Daoy (cell line): ENCODE measurements at places on chromosomes 3 and 15.
A peak's percentile ranks its signal among the peaks of the same experiment; 100 is the strongest.

DNA sequence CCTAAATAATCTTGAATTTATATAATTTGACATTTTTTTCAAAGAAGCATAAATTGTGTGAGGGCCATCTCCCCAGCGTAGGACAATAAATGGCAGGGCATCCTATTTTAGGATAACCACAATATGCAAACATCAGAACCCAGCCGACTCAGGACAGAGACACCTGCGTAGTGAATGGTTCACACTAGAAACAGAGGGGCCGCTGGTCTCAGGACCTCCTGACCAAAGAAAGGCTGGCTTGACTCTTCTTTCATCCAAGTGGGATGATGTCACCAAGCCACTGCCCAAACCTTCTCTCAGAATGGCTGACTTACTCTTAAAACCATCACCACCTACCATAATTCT is 162.1 kb downstream of the FOXP1 start:
- DNase-seq, result no peak

DNA sequence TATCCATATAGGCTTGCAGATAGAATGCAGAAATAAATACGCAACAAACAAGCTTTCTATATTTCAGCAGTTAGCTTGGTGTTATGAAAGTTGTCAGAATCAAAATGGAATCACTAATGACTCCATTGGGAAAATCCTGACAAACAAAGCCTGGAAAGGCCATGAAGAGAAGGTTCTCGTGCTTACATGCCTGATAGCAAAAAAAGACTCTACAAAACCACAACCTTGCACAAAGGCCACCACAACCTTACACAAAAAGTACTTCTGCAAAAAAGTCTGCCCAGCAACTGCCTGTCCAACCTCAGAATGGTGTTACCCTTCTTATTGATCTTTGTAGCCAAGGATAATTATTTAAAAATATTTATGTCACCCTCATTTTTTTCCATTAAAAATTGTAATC is 14.4 kb upstream of the PLSCR1 start:
- DNase-seq, result no peak

- DNase-seq, result no peak
These were observed 84.1 kb downstream of the PPCDC start for GRCh38 chr15:75107516-75107907.

DNA sequence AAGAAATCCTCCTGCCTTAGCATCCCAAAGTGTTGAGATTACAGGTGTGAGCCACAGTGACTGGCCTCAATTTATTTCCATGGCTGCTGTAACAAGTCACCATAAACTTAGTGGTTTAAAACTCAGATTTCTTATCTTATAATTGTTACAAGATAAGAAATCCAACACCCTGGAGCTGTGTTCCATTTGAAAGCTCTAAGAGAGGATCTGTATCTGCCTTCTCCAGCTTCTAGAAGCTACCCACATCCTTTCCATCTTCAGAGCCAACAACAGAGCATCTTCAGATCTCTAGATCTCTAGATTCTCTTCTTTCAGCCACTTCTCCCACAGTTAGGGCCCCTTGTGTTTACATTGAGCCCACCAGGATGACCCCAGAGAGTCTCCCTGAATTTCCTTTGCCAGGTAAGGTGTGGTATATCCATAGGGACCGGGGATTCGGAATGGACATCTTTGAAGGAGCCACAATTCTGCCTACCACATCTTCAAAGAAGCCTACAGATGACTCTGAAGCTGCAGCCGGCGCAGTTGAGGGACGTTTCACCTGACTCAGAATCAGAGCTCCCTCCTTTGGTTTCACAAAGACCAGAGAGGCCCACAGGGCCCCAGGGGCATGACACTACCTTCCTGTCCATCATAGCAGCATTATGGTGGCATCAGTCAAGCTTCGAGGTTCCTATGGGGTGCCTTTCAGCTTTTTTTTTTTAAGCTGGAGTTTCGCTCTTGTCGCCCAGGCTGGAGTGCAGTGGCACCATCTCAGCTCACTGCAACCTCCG is 87.0 kb upstream of the IGF1R start:
- no peak for DNase-seq

DNA sequence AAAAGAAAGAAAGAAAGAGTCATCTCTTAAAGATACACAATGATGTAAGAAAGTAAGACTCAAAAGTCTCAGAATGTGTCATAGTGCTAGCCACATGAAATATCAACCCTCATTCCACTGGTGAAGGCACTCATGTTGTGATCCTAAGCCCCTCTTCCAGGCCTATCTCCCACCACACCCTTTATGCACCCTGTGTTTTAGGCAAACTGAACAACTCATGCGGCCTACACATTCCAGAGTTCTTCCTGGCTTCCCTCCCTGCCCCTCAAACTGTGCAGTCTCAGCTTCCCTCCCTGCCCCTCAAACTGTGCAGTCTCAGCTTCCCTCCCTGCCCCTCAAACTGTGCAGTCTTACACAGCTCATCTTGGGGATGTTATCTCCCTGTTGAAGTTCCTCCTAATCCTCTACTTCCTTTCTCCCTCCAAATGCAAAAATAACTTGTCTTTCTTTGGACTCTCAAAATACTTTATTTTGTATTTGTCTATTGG is 69.0 kb upstream of the FNDC3B start:
- DNase-seq, result no peak

DNA sequence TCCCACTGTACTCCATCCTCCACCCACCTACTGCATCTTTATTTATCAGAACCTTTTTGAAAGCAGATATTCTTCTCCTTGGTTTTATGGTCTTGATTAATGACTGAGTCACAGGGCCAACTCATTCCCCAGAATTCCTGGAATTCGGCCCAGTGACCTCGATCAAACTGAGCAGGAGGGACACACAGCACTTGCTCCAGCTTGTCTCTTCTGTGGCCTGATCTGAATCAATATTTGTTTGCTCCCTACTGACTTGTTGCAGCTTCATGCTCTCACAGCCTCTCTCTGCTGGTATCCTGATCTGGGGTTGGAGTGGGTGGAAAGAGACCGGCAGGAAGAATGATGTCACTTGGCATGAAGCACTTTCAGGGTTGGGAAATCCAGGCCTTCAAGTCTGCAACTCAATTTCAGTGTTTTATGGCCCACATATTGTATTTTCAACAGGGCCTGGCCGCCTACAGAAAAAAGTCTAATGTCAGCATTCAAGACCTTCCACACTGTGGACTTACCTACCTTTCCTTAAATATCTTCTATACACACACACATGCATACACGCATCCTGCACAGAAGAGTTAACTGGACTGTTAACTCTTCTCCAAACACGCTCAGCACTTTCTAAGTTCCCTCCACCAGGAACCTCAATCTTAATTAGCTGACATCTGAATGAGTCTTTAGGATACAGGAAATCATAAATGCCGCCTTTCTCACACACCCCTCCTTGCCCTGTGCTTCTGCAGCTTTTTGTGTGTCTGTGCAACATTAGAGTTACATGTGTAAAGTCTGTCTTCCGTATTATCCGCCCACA is 4.6 kb downstream of the ANXA2 start:
- peak; percentile 96 for DNase-seq

DNA sequence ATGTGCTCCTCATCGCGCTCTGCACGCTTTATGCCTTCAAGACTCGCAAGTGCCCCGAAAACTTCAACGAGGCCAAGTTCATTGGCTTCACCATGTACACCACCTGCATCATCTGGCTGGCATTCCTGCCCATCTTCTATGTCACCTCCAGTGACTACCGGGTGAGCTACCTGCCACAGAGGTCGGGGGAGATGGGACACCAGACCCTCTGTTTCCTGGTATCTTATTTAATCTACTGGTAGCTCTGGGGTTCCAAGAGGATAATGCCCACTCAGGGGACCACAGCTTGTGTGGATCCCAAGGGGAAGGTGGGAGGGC is 9.1 kb downstream of the GRM2 start:
- no peak for DNase-seq

DNA sequence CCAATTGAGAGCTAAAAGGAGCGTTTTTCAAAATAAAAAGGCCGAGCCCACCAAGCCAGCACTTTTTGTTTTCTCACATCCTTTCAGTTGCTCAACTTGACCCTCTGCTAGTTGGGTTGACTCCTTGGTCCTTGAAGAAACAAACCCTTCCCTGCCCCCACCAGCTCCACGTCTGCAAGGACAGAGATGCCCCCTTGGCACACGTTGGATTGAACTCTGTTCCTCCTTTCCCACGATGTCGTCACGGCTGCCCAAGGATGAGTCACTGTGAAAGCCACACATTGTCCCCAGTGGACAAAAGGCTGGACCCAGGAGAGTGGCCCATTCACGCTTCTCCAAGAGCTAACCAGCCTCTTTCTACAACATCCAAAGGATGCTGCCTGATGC is 43.0 kb upstream of the SPATA12 start:
- peak; percentile 61 for DNase-seq

DNA sequence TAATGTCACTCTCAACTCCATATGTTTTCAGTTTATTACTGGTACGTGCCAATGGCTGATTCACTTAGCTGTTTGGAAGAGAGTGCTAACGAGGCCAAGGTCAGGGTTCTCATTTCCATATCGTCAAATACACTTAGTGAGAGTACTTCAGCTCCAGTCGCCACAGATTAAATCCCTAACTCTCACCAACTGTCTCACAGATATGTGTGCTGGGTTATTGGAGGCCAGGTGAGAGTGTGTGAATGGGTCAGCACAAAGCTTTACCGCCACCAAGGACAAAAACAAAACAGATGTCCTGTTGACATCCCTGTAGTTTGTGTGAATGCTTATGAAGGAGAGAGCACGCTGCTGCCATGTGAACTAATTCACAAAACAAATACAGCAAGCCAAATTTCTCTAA is 133.5 kb upstream of the TBL1XR1 start:
- DNase-seq, result no peak

GRCh38 chr3:111750278-111750884 is 108.7 kb upstream of the PHLDB2 start:
- DNase-seq, result no peak

- peak; percentile 38 for DNase-seq
These were observed 266.1 kb downstream of the CGGBP1 start for GRCh38 chr3:87792534-87793336.

GRCh38 chr3:97187771-97188170 is 373.4 kb downstream of the EPHA6 start:
- DNase-seq, result no peak

GRCh38 chr3:114718898-114719210 is 425.0 kb downstream of the TIGIT start:
- DNase-seq, result no peak

GRCh38 chr15:79593119-79593869 is 161.2 kb downstream of the MINAR1 start:
- no peak for DNase-seq

GRCh38 chr15:72375846-72376581 is at the start of gene HEXA:
Gene HEXA, minus strand, starts transcription at chr15:72376014. Its CDS starts 42 bp downstream, at chr15:72375972.
- DNase-seq, result peak; percentile 97
